Dermis blood vessel endothelial cell (primary cell): ENCODE measurements at places on chromosomes 11 and 22.
A peak's percentile ranks its signal among the peaks of the same experiment; 100 is the strongest.

GRCh38 chr11:122342089-122342744 is 226.2 kb upstream of the BLID start:
- no peak for DNase-seq

DNA sequence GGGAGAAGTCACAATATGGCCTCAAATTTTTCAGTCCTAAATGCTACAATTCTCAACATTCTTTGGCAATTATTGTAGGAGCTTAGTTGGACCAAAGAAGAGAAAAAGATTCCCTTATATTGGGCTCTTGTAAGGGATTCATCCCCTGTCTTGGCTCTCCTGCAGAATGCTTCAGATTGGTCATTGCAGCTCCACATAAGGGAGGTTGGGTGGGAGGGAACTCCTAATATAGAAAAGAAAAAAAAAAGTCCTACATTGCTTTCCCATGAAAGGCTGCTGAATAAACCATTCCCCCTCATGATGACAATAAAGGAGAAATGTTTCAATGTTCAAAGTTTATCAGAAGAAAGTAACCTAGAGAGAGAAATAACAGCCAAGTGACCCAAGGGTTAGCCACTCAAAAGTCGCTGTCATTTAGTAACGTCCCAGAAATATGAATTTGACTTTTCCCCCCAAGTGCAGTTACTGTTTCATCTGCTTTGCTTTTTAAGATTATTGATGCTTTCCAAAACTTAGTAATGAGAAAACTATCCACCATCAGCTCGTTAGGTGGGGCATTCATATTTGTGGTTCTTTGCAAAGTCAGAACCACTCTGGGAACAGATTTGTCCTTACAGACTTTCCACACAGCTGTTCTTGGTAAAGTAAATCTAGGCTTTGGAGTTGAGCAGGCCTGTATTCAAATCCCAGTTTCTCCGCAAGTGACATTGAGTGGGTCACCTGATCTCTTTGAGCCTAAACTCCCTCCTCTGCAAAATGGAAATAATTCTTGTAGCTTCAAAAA is 5.0 kb upstream of the SLC1A2 start:
- DNase-seq = no peak

DNA sequence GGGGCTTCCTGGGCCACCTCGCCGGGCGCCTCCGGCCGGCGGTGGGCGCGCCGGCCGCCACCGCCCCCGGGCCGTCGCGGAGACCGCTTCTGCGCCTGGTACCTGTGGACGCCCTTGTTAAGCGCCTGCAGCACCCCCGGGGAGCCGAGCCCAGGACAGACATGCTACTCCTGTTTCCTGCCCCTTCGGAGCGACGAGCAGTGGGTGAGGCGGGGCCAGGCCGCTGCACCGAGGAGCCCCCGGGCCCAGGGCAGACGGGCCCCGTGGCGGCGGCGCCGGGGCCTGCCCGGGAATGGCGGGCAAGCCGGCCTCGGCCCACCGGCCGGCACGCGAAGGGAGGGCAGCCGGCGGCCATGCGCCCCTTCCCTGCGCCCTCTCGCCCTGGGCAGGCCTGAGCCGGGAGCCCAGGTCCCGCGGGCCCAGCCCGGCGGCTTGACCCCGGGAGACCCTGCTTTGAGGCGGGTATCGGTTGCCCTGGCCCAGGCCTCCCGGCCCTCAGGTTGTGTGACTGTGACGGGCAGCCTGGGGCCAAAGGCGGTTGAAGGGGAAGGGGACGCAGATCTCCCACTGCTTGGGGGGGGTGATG is 789 bp upstream of the KDM2A start:
- DNase-seq = peak; percentile 40

- peak; percentile 34 for DNase-seq
These were observed 14.3 kb upstream of the BCL9L start for GRCh38 chr11:118939953-118940598.

DNA sequence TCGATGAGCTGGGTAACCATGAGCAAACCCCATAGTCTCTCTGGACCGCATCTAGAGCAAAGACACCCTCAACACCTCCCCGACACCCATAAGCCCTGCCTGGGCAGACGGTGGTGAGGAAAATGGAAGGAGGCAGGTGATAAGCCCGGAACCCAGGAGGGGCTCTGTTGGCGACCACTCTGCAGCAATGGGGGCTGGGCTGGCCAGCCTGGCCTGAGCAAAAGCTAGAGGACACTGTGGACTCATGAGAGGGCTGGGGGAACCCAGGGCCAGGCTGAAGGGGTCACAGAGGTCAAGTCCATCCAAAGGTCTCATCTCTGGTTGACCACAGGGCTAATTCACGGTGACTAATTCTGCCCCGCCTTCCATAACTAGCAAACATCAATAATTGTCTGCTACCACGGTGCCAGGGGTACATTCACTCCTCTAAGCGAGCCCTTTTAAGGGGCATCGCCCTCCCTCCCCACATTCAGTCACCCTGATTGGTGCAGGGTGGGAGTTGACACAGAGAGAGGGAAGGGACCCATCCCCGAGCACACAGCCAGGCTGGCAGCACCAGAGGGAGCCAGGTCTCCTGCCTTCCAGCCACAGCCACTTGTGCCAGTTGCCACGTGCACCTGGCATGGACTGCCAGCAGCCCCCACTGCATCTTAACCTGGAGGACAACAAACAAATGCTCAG is 4.0 kb downstream of the PYGM start:
- DNase-seq = no peak

- no peak for DNase-seq
These were observed 93.0 kb downstream of the SCN3B start for GRCh38 chr11:123561431-123561800.

GRCh38 chr11:123200264-123200663 is 5.2 kb upstream of the CLMP start:
- DNase-seq = no peak

DNA sequence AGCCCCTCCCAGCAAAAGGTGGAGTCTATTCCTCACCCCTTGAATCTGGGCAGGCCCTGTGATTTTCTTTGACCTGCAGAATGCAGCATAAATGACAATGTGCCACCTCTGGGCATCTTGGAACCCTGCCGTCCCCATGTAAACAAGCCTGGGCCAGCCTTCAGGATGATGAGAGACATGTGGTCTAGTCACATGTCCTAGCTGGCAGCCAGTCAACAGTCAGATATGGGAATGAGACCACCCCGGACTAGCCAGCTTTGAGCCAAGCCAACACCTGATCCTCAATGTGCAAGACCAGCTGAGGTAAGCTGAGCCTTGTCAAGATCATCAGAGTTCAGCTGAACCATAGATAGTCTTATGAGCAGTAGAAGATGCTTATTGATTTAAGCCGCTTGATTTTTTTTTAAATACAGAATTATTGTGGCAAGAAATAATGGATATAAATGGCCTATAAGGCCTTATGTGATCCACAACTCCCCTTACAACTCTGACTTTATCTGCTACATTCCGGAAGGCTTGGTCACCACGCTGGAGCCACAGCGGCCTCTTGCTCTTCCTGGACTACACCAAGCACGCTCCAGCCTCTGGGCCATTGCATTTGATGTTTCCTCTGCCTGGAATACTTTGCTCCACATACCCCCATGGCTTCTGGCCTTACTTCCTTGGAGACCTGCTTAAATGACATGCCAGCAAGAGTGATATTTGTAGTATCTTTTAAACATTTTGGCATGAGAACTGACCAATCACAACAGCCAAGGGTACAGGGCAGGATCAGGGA is 225.9 kb upstream of the SESN3 start:
- no peak for DNase-seq

GRCh38 chr22:43441751-43442150 is 29.9 kb downstream of the MPPED1 start:
- DNase-seq = no peak

GRCh38 chr11:1531449-1532013 is 40.5 kb downstream of the DUSP8 start:
- no peak for DNase-seq

DNA sequence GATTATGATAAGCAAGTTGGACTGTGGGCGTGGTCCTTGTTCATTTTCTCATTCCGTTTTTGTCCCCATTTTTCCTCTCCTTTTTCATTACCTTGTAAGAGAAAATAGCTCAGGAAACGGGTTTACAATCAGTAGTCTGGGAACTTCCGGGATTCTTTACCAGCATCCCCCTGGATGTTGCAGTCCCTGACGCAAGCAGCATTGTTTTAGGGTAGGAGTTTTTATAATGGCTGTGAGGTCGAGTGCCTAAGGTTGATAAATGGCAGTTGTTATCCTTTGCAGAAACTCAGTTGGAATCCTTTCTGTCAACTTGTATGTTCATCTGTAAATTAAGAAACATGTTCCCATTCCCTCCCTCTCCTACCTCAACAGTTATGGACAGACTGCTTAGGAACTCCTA is 68.3 kb downstream of the ARHGEF12 start:
- peak; percentile 82 for DNase-seq

- DNase-seq = peak; percentile 58
These were observed at the start of gene CDC42EP1 for GRCh38 chr22:37559901-37560607. Gene CDC42EP1 (plus strand): TSS chr22:37560480. CDS start chr22:37566350, 5,870 bp downstream.
